ENCODE measurements at places on chromosomes 1 and 21.

GRCh38 chr1:2612591-2613365 lies 20.0 kb downstream of the MMEL1 start:
- DNase-seq: no peak

DNA sequence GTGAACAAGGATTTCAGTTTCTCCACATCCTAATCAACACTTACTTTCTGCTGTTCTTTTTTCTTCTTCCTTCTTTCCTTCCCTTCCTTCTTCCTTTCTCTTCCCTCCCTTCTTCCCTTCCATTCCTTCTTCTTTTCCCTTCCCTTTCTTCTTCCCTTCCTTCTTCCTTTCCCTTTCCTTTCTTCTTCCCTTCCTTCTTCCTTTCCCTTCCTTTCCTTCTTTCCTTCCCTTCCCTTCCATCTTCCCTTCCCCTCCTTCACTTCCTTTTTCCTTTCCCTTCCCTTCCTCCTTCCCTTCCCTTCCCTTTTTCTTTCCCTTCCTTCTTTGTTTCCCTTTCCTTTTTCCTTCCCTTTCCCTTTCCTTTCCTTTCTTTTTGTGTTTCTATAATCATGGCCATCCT lies 115.3 kb downstream of the KIF26B start:
- DNase-seq: no peak

DNA sequence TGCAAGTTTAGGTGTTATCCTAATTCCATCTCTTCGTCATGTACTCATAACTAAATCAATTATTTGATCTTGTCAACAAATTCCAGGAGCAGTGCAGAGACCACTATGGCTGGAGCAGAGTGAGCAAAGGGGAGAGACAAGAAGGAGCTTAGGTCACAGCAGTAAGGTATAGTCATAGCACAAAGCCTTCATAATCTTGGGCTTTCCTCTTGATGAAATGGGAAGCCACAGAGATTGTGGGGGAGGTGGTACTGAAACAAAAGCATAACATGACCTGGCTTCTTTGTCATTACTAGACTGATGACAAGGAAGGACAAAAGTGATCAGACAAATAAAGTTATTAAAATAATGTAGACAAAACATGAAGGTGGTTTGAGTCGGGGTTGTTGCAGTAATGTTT lies 60.1 kb upstream of the PTGS2 start:
- no peak for DNase-seq

GRCh38 chr21:36992671-36993070 lies 13.8 kb upstream of the RIPPLY3 start:
- DNase-seq: no peak

GRCh38 chr1:61674221-61674620 lies 50.7 kb downstream of the TM2D1 start:
- no peak for DNase-seq

DNA sequence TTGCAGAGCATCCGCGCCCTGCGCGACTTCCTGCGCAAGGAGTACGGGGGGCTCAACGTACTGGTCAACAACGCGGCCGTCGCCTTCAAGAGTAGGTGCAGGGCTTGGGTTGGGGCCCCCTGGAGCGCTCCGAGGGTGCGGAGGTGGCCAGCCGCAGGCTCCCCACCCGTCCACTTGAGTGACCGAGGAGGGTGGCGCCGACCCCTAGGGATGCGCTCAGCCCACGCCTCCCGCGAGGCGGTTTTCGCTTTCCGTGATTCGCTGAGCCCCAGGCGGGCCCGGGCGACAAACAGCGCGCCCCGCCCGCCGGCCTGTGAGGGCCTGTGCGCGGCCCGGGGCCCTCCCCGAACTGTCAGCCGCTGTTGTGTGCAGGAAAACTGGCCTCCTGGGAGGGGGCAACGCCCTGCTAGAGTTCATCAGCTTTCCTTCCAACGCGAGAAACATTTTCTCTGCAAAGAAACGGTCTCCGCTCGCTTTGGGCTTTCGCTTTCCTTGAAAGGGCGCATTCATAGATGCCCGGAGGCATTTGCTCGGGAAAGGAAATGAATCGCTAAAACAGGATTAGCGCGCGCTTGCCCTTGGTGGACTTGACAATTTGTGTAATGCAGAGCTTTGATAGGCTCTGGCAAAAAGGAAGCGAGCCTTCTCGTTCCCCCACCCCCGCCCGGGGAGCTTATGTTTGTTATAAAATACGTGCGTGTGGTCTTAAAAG lies 668 bp downstream of the CBR3 start:
- DNase-seq: peak; percentile 56

DNA sequence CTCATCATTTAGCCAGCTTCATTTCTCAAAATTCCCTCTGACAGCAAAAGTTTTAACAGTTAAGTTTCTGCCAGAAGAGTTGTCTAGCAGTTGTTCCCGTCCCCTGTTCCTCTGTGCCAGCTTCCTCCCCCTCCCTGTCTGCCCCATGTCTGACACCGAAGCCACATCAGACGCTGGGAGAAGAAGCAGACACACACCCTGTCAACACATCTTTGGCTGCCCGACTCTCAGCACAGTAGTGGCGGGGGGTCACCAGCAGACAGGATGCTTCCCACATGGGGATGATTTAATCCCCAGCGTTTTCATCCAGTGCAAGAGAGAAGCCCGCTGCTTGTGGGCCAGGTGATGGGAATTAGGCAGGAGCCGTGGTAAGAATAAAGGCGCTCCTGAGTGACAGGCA lies 379.4 kb upstream of the RUNX1 start:
- DNase-seq: no peak

GRCh38 chr1:93501399-93501798 lies 53.5 kb downstream of the FNBP1L start:
- DNase-seq: no peak

DNA sequence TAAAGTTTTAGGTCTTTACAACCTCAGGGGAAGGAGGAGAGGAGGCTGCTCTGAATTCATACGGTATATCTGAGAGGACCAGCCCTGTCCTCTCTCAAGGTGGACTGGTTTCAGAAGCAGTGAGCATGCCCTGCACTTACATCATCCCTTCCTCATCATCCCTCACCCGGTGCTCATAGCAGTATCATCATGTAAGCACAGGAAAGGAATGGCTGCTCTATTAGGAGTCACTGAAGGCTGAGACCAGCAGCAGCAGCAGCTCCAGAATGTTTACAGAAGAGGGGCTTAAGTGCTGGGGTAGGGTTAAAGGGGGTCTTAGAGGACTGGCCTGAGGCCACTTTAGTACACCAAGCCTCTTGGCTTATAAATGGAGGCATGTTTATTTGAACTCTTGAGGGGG lies 185.9 kb downstream of the AK5 start:
- DNase-seq: no peak

DNA sequence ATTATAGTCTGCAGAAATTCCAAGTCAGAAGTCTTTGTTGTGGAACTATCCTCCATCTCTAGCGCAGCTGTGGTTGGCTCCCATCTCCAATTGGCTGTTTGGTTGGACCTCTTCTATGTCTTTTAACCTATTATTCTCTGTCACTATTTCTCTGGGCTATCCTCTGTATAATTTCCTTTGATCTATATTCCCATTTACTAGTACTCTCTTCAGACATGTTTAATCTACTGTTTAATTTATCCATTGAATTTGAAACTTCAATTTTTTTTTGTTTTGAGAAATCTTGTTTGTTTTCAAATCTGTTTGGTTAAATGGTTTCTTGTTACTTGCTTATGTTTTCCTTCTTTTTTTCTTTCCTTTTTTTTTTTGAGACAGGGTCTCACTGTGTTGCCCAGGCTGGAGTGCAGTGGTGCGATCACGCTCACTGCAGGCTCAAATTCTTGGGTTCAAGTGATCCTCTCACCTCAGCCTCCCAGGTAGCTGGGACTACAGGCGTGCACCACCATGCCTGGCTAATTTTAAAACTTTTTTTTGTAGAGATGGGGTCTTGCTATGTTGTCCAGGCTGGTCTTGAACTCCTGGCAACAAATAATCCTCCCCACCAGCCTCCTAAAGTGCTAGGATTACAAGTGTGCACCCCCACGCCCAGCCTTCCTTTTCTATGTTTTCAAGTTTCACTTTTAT lies 28.1 kb downstream of the SOAT1 start:
- no peak for DNase-seq

DNA sequence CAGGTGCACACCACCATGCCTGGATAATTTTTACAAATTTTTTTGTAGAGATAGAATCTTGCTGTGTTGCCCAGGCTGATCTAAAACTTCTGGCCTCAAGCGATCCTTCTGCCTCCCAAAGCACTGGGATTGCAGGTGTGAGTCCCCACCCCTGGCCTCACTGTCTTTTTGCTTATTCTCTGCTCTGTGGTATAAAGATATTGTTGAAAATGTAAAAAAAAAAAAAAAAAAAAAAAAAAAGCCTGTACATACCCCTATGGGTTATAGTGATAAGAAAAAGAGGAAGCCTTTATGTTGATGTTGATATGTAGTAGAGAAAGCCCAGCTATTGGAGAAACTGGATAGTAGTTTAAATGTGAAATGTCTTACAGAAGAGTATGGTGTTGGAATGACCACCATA lies 125.8 kb downstream of the XPR1 start:
- peak; percentile 2 for DNase-seq

- no peak for DNase-seq
These were observed 871 bp downstream of the PLA2G2F start for GRCh38 chr1:20139776-20140612.
